Chondrocyte (in vitro differentiated cells): ENCODE measurements at places on chromosomes 1 and 21. TPM values are rescaled to one million over a fixed set of nuclear protein-coding genes. Genes with fewer than 3 reads are reported as not detected.

Gene ANKRD65
- not detected in 3 replicates for total RNA-seq

DNA sequence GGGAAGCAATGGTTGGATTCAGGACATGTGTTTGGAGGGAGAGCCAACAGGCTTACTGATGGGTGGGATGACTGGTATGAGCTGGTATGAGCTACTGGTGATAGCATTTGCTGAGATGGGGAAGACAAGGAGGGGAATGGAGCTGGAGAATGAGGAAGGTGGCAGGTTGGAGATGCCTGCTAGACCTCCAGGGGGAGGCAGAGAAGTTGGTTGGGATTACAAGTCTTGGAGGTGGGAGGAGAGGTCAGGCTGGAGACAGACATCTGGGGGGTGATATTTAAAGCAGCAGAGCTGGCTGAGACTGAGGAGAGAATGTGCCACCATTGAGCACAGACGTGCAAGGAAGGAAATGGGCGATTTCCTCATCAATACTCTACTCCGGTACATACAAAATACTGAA lies 31.8 kb upstream of the ENO1 start:
- peak; percentile 1 for DNase-seq

Gene CYP4Z1
- not detected in 3 replicates for total RNA-seq

GRCh38 chr1:186518395-186518794 lies 57.5 kb upstream of the PDC start:
- no peak for DNase-seq

Gene SERPINC1
- total RNA-seq: 0.22 to 0.51 TPM in 2 of 3 replicates, not detected in the other

DNA sequence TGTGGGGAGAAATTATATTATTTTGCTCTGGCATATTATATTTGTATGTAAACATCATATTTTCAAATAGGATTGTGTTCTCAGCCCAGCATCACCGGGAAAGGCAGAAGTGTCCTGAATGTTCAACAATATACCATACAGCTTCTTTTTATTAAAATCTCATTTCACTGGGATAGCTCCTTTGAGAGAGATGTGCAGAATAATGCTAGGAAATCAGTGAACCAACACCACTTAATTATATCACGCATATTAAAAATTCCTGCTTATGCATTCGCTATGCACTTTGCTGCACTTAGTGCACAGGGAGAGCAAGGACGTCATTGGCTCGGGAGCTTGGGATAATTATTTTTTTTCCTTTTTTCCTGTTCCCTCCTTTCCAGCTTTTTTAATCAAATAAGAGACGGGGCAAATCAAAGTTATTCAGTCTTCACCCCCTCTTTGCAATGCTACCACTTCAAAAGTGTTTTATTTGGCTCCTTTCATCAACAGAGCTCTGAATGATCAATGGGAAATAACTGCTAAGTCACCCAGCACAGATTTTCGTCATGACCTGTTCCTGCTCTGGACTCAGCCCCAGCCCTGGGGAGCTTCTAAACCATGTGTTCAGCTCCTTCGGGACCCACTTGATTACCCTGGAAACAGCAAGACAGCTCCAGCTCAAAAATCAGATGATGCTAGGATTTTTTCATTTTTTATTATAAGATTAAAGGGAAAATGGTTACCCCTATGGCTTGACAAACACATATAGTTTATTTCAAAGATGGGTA lies 165.5 kb upstream of the DUSP10 start:
- no peak for DNase-seq
